ENCODE measurements at places on chromosomes 3 and 15.

GRCh38 chr15:27696530-27696929 lies 402.6 kb downstream of the OCA2 start:
- no peak for DNase-seq

GRCh38 chr3:196533260-196533681 lies 18.1 kb upstream of the SMCO1 start:
- DNase-seq: peak; percentile 39

- no peak for DNase-seq
Measured at GRCh38 chr3:150922611-150923010, 17.4 kb upstream of the MINDY4B start.

- DNase-seq: no peak
Measured at GRCh38 chr15:98956796-98957553, 50.6 kb downstream of the PGPEP1L start.

DNA sequence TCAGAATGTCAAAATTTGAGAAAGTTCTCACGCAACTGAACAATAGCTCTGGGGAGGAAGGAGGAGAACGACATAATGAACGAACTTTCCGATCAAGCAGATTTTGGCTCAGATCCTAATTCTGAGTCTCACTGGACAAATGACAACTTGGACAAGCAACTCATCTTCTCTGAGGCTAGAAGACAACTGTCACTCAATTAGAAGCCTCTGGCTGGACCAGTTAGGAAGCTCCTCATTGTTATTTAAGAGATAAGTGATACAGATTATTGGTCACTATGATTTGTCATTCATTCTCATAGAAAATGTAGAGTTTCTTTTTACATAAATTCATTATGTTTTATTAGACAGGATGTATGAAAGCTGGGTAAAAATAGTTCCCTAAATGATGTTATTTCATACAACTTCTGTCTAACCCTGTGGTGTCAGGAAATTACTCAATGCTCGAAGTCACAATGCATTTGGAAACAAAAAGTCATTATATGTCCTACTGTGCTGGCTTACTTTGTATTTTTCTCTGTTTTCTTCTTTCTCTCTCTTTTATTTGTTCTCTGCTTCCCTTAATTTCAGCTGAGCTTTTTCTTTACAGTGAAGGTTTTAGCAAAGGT lies 11.0 kb upstream of the C3orf49 start:
- DNase-seq: no peak

- no peak for DNase-seq
Measured at GRCh38 chr3:144843099-144843498, 871.5 kb downstream of the DIPK2A start.

DNA sequence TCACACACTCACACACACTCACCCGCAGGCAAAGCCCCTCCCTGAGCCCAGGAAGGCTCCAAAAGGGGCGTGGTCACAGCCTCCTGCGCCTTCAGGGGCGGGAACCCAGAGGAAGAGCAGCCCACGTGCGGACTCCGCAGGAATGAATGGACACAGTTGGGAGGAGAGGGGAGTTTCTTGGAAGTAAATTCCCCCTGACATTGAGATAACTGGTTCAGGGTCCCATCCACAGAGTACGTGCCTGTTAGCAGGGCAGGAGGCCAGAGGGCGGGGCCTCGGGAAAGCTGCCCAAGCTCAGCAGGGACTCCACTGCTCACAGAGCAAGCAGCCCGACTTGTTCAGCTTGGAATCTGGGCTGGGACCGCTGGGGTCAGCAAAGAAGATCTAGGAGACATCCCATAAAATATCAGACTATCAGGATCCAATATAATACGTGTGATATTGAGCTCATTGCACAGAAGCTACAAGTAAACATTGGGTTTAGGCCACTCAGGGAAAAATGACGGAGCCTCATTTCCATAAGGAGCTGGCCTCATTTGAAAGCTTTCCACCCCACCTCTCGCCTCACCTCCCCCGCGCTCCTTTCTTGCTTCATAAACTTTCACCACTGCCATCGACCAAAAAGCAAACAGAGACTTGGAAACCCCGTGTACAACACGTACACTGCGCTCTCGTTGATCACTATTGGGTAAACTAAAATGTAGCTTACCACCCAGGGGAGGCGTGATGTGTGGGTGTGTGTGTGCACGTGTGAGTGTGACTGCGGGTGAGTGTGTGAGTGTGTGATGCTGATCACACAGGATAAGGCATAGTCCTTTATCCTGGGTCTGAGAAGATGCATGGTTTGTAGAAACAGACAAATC lies 36.0 kb downstream of the TM2D3 start:
- DNase-seq: peak; percentile 81

- DNase-seq: no peak
Measured at GRCh38 chr15:78197632-78198031, 36.7 kb downstream of the ACSBG1 start.

- DNase-seq: no peak
Measured at GRCh38 chr3:41103200-41103599, 96.1 kb upstream of the CTNNB1 start.

GRCh38 chr3:124800511-124801258 lies 70.4 kb downstream of the UMPS start:
- DNase-seq: peak; percentile 91

GRCh38 chr3:146142757-146143156 lies 18.2 kb downstream of the PLOD2 start:
- DNase-seq: peak; percentile 65

DNA sequence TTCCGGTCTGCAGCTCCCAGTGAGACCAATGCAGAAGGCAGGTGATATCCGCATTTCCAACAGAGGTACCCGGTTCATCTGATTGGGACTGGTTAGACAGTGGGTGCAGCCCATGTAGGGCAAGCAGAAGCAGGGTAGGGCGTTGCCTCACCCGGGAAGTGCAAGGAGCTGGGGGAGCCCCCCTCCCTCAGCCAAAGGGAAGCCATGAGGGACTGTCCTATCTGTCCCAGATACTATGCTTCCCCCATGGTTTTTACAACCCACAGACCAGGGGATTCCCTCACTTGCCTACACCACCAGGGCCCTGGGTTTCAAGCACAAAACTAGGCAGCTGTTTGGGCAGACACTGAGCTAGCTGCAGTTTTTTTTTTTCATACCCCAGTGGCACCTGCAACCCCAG lies 71.8 kb downstream of the CPNE4 start:
- no peak for DNase-seq

- peak; percentile 58 for DNase-seq
Measured at GRCh38 chr15:73575636-73576247, 57.4 kb downstream of the NPTN start.

- DNase-seq: peak; percentile 82
Measured at GRCh38 chr3:48157950-48158376, 30.3 kb downstream of the CDC25A start.

DNA sequence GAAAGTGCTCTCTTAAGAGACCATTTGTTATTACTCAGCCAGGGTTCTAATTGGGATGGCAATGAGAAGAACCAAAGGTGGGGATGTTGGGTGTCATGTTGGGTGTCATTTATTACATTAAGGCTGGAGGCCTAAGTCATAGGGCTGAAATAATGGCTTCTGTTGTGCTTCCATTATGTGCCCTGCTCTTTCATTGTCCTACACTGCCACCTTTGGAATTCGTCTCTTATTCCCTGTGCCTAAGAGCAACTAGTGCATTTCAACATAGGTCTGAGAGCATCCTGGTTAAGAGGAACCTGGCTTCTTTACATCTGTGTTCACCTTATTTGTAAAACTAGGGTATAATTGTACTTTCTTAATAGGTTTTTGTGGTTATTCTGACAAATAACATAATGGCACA lies 32.2 kb downstream of the RIOX2 start:
- peak; percentile 19 for DNase-seq

GRCh38 chr15:79396850-79397249 lies 35.3 kb upstream of the MINAR1 start:
- no peak for DNase-seq

- DNase-seq: peak; percentile 38
Measured at GRCh38 chr3:150251187-150252062, 156.7 kb upstream of the TSC22D2 start.

DNA sequence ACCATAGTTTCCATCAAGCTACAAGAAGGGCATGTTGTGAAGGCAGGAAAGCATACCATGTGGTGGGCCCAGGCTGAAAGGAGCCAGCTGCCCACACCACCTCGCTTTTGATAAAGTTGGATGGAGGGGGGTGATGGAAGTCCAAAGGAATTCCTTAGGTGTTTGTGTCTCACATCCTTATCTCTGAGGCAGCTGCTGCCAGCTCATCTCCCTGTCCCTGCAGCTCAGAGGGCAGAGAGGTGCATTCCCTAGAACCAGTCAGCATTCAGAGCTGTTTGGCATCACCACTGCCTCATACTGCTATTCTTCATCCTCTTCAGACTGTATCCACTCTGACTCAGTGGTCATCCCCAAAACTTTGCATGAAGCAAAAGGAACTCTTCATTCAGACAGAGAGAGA lies 141.5 kb upstream of the BFSP2 start:
- no peak for DNase-seq

- DNase-seq: peak; percentile 74
Measured at GRCh38 chr15:41904541-41905005, 10.7 kb upstream of the SPTBN5 start.

Measured in cardiac fibroblast (primary cell).